Neural progenitor cell (in vitro differentiated cells): ENCODE measurements at places on chromosomes 11 and 22. TPM values are rescaled to one million over a fixed set of nuclear protein-coding genes. Genes with fewer than 3 reads are reported as not detected.

DNA sequence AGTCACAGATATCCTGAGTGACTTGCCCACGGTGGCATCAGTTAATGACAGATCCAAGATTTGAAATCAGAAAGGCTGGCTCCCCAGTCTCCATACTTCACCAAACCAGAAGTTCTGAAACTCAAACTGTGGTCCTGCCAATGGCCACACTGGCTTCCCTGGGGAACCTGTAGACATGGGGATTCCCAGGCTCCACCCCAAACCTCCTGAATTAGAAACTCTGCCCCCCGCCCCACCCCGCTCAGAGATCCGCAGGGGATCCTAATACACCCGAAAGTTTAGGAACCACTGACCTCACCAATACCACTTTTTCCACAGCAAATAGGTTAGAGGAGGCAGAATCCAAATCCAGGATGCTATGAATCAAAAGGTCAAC, 15.3 kb downstream of the RTN4RL2 start:
- peaks cover 14% of the 10 kb centered on the region for H3K4me1 ChIP-seq
- DNase-seq, result no peak
- no peaks in the 10 kb centered on the region for H3K36me3 ChIP-seq
- peaks cover 72% of the 10 kb centered on the region for H3K27me3 ChIP-seq

GRCh38 chr11:10272132-10272531, 21.9 kb downstream of the SBF2 start:
- H3K4me3 ChIP-seq, result no peak overlapping the region
- H3K27ac ChIP-seq, result no peak overlapping the region
- H3K4me1 ChIP-seq, result peaks cover 11% of the 10 kb centered on the region
- no peaks in the 10 kb centered on the region for H3K36me3 ChIP-seq
- no peak for DNase-seq

- H3K36me3 ChIP-seq, result no peaks in the 10 kb centered on the region
- no peak overlapping the region for H3K27ac ChIP-seq
- DNase-seq, result peak; percentile 95
- H3K27me3 ChIP-seq, result peaks cover 14% of the 10 kb centered on the region
- peak overlapping the region; percentile 61 for H3K4me3 ChIP-seq
Observed at GRCh38 chr22:29306835-29307595, 565 bp downstream of the GAS2L1 start.

DNA sequence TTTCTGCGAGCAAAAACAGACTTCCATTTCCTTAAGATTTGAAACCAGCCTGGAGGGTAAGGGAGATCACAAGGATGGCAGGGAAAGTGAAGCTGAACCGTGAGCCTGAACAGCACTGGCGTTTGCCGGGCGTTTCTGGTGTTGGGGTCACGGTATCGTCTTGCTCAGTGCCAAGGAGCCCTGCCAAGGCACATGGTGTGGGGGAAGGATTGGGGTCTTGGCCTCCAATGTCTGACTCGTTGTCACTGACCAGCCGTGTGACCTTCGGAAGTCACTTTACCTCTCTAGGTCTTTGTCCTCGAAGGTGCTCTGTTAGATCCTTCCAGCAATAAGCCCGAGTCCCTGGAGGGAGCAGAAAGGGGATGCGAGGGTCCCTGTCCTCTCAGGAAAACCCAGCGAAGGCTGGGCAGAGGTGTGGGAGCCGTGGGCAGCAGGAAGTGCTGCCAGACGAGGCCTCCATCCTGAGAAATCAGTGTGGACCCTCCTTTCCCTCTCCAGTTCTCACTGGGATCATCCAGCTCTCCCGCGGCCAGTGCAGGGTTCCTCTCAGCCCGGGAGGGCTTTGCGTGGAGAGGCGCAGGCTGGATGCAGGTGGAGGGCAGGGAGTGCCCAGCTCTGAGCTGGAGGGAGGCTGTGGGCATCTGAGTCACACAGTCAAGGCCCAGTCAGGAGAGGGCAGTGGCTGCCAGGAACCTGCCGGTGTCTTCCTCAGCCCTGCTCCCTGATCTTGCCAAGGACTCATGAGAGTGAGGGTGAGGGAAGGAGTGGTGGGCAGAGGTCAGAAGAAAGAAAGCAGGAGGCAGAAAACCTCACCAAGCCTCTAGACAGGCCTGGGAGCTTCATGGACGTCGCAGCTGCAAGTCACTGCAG, 18.9 kb downstream of the TOM1 start:
- peaks cover 7% of the 10 kb centered on the region for H3K4me1 ChIP-seq
- no peaks in the 10 kb centered on the region for H3K36me3 ChIP-seq
- no peak for DNase-seq
- H3K4me3 ChIP-seq, result no peak overlapping the region
- H3K27me3 ChIP-seq, result no peaks in the 10 kb centered on the region

DNA sequence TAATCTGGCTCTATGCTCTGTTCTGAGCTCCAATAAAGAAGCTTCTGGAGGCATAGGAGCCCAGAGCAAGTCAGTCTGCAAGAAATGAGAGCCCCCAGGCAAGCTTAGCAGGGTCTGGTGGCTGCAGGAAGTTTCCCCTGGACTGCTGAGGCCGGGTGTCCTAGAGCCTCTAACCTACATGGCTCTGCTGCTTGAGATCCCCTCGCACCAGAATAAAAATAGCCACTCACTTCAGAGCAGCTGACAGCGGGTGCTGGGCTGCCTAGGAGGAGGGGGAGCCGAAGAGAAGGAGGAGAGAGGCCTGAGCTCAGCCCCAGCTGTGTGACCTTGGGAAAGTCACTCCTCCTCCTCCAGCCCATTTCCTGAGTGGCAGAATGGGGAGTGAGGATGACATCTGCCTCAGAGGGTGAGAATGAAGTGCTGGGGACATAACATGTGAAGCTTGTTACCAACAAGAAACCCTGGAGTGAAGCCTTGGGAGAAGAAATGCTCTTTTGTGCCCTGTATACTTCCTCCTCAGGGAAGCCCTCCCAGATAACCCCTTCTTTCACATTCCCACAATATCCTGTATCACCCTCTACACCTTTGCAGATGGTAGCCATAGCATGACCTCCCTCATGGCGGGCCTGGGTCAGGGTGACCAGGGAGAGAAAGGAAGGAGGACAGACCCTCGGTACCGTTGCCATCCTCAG, 3.6 kb upstream of the INPP5J start:
- H3K4me3 ChIP-seq, result no peak overlapping the region
- no peak for DNase-seq
- H3K27me3 ChIP-seq, result no peaks in the 10 kb centered on the region
- peaks cover 3% of the 10 kb centered on the region for H3K4me1 ChIP-seq
- H3K36me3 ChIP-seq, result no peaks in the 10 kb centered on the region

DNA sequence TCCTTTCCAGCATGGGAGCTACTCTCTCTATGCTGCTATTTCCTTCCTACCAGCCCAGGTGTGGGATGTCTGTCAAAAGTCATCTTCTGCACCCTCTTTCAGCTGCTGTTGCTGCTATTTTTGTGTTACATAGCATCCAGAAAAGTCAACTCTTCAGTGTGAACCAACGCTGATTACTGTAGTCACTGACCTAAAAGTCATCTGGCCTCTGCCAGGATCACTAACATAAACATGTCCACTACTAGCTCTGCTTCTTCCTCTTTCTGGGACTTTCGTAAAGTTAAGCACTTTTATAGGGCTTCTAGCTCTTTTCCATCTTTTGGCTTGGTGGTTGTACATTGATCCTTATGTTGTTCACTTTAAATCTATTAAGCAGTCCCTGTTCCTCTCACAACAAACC, 90.2 kb upstream of the CARD18 start:
- no peak for DNase-seq
- no peak overlapping the region for H3K27ac ChIP-seq
- H3K4me3 ChIP-seq, result no peak overlapping the region
- no peaks in the 10 kb centered on the region for H3K27me3 ChIP-seq
- no peaks in the 10 kb centered on the region for H3K4me1 ChIP-seq

DNA sequence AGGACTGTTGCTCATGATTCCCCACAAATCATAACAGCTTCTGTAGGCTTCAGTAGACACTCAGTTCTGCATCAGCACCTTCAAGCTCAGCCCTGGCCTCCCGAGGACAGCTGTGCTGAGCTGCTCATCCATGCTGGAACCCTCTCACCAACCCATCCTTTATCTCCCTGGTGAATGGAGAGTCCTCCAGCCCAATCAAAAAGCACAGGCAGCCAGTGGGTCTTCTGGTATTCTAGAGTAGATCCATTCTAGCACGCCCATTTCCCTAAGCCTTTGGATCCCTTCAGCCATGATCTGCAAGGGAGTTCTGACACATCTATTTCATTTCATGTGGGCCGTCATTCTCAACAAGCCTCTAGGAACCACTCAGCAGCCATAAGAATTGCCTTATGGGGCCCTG, 44.6 kb upstream of the SPATA19 start:
- H3K4me1 ChIP-seq, result peaks cover 4% of the 10 kb centered on the region
- H3K27ac ChIP-seq, result no peak overlapping the region
- DNase-seq, result no peak
- H3K4me3 ChIP-seq, result no peak overlapping the region
- H3K27me3 ChIP-seq, result no peaks in the 10 kb centered on the region
- H3K36me3 ChIP-seq, result no peaks in the 10 kb centered on the region

DNA sequence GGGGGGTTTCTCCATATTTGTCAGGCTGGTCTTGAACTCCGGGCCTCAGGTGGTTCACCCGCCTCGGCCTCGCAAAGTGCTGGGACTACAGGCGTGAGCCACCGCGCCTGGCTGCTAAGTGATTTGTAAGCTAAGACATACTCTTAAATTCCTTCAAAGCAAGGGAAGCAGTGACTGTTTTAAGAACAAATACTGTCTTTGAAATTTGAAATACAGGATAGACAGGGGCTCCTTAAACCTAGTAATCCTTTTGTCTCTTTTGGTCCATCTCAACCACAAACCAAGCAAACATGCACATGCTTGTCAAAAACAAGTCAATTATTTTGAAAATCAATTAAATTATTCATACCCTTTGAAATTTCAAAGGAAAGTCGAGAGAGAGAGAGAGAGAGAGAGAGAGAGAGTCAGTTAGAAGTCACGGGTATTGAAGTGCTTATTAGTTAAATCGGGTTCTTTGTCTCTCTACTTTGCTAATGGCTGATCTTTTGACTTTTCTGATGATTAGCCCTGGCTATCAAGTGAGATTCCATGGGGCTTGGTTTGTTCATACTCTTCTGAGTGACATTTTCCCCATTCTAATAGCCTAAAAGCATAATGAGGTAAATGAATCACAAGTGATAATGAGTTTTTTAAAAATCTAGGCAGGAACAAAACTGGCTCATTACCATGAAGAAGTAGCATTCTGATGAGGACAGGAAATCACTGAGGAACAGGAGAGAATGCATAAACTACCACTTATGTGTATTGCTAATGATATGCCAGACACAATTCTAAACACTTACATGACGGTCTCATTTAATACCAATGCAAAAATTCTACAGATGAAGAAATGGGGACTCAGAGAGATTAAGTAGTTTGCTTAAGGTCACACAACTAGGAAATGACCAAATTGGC, 48.0 kb downstream of the MCHR1 start:
- DNase-seq, result no peak
- peaks cover 8% of the 10 kb centered on the region for H3K4me1 ChIP-seq
- no peaks in the 10 kb centered on the region for H3K27me3 ChIP-seq

DNA sequence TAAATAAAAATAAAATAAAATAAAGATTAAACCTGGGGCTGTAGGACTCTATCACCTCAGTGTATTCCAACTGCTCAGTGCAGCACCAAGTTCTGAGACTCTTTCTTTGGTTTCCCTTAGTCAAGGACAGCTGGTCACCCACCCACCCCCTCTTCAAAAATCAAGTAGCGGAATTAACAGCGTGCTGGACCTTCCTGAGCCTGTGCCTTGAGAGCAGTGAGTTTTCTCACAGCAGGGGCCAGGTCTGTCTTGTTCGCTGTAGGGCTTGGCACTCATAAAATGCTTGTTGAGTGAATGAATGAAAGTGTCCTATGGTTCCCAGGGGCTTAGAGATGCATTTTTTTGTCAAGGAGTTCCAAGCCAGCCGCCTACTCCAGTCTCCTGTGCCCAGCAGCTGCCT, 2.9 kb upstream of the ALX4 start:
- H3K4me3 ChIP-seq, result no peak overlapping the region
- H3K36me3 ChIP-seq, result no peaks in the 10 kb centered on the region
- DNase-seq, result no peak
- no peak overlapping the region for H3K27ac ChIP-seq
- H3K4me1 ChIP-seq, result peaks cover 17% of the 10 kb centered on the region

Gene SPTBN2
- 14.5 and 51.7 TPM in 2 replicates for total RNA-seq

Gene SLC17A6
- not detected in 2 replicates for total RNA-seq

Gene TRIM51
- total RNA-seq, result not detected in 2 replicates
